NCI-H1436 (cell line): ENCODE measurements at places on chromosomes 2 and 18.

GRCh38 chr2:45195916-45196315, 186.7 kb upstream of the SIX2 start:
- no peak for DNase-seq

- DNase-seq = no peak
Measured at GRCh38 chr2:48319863-48320262, 210.1 kb upstream of the STON1 start.

- DNase-seq = peak; percentile 66
Measured at GRCh38 chr18:79856119-79857007, 58.6 kb downstream of the KCNG2 start.

DNA sequence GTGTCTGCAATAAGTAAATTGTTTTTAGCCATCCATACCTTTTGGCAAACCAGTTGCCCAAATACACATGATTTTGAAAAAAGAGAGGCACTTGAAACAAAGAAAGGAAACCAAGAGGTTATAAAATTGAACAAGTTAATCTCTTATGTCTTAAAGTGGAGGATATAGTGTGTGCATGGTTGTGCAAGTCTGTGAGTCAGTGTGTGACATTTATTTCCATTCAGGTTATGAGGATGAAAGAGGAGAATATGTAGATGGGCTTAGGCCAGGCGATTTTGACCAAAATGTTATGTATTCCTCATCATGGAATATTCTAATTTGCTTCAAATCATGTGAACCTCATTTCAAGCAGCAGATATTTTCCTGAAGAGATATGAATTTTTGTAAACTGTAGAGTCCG, 123.3 kb downstream of the SETBP1 start:
- DNase-seq = no peak

GRCh38 chr18:63444580-63444979, 22.3 kb upstream of the VPS4B start:
- no peak for DNase-seq

DNA sequence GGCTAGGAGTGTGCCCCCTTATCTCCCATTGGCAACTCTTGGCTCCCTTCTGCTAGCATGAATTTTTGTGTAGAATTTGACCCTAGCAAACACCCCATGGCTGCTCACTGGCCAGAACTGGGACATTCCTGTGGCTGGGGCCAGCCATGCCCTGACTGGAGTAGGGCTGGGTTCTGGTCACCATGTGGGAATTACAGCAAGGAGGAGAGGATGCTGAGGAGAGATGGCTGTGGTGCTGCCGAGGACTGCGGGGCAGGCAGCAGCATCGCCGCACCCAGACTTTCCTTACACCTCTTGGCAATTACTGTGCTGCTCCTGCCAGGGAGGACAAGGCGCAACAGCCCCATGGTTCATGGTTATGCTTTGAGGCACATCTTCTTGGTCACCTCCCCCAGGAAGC, 12.7 kb downstream of the KCNF1 start:
- DNase-seq = no peak

DNA sequence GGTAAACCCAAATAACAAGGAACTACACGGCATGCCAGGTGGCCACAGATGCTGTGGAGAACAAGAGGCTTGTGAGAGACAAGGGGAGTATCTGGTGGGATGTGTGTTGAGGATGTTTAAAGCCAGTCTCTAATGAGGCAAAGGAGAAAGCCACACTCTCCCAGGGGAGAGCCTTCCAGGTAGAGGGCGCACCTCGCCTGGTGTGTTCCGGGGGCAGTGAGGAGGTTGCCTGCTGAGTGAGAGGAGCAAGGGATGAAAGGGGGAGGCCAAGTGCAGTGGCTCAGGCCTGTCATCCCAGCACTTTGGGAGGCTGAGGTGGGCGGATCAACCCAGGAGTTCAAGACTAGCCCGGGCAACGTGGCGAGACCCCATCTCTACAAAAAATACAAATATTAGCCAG, 16.2 kb downstream of the SAG start:
- no peak for DNase-seq
